ENCODE measurements at places on chromosomes 5 and 9.

GRCh38 chr5:180898621-180899246, at the start of gene BTNL8:
Gene BTNL8 (plus strand): TSS chr5:180899159. CDS start chr5:180899311, 152 bp downstream.
- no peak for DNase-seq

DNA sequence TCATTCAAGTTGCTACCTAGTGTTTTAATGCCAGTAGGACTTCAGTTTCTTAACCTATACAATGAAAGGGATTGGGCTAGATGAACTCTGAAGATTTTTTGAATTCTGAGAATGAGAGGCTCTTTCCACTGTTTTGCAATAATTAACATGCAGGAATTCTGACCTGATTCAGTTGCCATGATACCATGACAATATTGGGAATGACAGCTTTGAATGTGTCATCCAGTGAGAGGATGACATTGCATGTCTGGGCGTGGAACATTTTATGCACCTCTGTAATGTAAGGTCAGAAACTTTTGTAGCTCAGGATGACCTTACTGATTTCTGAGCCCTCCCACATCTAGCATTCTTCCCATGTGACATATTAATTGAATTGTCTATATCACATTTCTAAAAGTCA, 30.6 kb upstream of the SPINK5 start:
- no peak for DNase-seq

DNA sequence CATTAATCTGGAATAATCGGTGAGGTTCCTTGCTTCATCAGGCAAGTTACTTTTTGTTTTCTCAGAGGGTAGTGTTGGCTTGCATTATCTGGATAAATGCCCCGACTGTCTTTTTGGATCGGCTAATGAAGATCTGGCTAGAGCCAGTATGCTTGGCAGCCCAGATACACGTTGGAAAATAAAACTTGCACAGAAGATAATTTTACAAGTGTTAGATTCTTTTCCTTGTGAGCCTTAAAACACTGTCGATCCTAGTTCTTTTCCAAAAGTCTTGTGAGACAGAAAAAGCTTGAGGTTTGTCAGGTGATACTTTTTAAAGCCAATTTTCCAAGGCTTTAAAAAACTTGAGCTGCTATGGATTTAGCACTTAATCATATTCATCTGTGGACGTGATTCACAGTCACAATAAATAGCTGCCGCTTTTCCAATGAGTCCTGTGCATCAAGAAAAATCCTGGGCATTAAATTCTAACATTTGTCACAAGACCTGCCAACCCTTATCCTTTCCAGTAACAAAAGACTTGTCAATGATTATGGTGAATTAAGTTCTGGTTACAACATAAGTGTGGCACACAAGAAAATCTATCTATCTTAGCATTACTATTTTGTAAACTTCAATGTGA, 68.5 kb downstream of the PRLR start:
- DNase-seq, result no peak

DNA sequence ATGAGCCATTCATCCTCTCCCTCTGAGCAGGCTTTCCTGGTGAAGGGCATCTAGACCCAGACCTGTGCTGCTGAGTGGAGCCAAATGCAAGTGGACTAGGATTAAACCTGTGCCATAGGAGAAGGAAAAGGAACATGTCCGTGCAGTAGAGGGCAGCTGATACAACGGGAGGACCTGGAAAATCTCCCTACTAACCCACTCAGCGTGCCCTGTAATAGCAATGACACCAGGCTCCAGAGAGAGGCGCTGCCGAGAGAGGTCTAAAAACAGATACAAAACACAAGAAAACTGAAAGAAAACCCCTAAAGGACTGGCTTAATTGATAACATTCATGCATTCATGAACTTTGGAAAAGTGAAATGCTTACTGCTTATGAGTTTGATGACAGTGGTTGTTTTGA, 60.8 kb downstream of the PFDN1 start:
- DNase-seq, result no peak

- peak; percentile 63 for DNase-seq
These were observed 124.3 kb upstream of the SLC12A2 start for GRCh38 chr5:127959152-127959764.

DNA sequence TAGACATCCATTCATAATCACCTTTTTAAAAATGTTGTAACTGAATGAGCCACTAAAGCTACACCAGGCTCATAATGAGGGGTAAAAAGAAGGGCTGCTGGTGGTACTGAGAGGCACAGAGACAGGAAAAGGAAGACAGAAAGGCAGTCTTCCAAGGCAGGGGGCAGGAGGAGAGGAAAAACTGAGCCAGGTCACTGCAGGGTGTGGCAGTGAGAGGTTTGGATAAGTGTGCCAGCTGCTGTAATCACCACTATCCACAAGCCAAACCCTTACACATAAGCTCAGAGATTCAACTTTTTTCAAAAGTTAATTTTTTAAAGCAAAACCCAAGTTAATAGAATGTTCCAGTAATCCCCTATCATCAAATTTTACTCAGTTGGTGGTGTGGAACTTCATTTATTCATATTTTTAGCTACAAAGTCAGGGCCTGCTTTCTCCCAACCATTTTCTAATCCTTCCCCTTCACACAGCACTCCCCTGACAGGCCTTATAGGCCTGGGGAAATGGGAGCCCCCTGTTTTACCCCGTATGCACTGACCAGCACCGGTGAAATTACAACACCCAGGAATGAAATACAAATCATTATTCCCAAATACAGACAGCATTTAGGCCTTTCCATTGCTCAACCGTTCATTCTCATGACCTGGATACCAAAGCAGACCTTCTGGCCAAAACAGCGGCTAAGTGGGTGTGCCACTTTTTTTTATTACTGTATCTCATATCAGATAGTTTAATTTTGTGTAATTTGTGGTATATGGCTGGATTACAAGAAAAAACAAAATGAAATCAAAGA, 76.3 kb downstream of the EFNA5 start:
- DNase-seq, result no peak

DNA sequence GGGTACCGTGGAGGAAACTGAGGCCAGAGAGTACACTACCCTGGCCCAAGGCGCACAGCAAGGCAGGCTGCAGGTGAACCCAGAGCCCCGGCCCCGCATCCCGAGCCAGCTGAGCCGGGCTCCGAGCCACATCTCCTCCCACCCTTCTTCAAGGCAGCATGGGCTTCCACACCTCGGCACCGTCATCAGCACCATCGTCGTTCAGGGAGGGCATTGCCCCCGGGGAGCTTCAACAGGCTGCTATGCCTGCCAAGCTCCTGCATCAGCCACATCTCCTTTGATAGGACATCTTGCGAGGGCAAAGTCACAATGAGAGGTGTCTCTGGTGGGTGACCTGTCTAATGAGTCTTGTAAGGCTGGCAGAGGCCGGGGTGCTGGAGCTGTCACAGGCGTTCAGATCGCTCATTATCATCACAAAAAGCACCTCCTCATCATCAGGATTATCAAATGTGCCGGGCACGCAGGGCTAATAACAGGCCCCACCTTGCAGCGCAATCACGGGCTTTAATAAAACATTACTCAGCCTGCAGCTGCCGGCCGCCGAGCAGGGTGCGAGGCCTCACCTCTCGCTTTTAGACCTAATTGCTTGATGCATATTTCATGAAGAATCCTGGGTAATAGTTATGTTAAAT, 20.0 kb upstream of the SLC25A51 start:
- no peak for DNase-seq

DNA sequence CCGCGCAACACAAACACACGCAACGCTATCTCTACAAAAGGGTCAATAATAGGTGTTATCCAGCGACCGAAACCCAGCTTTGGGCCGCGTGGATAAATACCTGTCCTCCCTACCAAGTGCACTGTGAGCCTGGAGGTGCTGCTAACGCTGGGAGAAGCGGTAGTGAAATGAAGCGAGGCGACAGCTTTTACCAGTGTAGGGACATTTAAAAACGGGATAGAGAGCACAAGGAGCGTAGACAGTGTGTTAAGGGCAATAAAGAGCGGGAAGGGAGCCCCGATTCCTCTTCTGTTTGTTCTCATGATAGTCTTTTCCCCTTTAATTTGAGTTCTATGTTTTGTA, 421 bp upstream of the DEPDC1B start:
- peak; percentile 36 for DNase-seq

DNA sequence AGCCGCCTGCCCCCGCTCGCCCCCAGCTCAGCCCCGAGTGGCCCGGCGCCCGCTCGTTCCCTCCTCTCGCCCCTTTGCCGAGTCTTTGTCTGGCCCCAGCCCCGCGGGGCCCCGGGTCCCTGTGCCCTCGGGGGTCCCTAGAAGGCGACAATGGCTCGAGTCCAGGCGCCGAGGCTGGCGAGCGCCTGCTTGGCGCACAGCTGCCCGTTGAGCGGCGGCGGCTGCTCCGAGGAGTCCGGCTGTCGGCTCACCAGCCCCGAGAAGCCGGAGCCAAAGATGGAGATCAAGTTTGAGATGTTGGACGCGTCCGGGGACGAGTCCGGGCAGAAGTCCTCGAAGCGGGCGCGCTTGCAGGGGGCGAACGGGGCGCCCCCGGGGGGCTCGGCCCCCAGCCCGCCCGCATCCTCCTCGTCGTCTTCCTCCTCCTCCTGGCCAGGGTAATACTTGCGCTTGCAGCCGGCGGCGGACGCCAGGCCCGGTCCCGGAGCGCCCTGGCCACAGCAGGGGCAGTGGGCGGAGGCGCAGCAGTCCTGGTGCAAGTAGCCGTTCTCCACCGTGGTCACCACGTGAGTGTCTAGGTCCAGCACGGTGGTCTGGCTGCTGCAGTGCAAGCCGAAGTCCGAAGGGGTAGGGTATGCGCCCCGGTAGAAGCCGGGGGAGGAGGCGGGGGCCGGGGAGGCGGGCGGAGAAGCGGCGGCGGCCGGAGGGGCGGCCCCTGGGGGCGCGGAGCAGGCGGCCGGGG, 1.2 kb downstream of the IER5L start:
- peak; percentile 75 for DNase-seq

Data from SK-N-SH (cell line).